ENCODE measurements at places on chromosomes 2 and 18.

DNA sequence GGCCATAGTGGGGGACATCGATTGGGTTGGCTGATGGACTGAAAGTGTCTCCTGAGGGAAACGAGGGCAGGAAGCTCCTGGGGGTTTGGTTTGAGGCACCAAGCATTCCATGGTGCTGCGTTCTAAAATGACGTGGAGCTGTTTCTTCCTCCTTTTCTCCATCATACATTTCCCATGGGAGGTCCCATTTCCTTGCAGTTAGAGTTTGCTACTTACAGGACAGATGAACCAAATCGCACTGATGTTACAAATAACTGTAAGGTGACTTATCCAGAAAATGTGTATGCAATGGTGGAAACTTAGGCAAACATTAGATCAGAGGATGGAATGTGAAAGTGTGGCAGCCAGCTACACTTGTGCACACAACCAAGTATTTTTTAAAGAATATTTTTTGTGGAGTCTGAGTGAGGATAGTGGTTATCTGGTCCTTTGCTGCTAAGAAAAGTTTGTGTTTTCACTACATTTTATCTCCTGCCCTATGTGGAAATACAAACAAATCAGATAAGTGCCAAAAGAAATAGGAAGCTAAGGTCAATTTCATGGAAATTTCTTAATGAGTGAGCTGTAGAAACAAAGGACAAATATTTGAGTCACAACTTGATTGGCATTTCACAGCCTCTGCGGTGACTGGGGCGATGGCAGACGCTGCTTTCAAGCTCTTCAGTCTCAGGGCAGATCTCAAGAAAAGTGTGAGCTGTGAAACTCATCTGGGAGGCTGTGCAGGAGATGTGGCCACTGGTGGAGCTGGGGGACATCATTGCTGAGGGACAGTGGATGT, 256.2 kb downstream of the TSN start:
- DNase-seq, result no peak

DNA sequence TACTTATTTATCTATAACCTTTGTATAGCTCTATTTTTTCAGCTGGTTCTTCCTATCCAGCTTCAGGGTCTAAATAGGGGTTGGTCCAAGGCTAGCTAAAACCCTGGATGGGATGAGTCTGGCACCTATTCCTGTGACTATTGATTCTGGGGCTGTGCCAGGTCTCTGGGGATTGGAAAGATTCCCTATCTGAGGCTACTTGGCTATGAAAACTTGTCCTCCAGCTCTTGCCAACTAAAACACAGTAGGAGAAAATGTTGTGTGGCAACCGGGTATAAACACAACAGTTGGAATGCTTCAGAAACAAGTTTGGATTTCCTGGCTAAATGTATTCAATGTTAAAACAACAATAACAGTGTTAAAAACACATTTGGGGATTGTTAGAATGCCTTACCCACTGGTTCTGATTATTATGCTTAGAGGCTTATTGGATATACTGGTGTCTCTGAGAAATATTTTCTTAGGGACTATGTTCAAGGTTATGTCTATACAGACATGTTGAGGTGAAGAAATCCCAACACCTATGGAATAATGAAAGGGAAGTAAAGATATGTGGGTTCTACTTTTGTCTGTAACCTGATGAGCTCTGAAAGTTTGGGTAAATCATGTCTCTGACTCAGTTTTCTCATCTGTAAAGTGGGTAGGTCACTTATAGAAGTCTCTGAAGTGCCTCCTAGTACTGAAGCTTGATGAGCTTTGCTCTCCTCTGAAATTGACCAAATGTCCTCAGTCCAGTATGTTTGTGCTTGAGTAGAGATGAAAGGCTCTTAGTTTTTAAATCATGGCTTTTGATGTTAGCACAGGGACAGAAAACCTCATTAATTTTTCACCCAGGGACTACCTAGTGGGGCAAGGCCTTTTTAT, 460.7 kb downstream of the MTX2 start:
- DNase-seq, result no peak

DNA sequence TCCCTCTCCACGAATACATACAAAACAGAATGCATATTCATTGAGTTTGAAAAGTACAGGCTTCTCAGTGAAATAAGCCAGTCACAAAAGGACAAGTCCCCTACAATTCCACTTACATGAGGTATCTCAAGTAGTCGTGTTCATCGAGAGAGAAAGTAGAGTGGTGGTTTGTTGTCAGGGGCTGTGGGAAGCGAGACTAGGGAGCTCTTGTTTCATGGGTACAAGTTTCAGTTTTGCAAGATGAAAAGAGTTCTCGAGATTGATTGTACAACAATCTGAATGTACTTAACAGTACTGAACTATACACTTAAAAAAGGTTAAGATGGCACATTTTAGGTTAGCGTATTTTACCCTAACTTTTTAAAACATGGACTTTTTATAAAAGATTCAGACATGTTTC, 71.5 kb upstream of the TTC39C start:
- DNase-seq, result no peak

DNA sequence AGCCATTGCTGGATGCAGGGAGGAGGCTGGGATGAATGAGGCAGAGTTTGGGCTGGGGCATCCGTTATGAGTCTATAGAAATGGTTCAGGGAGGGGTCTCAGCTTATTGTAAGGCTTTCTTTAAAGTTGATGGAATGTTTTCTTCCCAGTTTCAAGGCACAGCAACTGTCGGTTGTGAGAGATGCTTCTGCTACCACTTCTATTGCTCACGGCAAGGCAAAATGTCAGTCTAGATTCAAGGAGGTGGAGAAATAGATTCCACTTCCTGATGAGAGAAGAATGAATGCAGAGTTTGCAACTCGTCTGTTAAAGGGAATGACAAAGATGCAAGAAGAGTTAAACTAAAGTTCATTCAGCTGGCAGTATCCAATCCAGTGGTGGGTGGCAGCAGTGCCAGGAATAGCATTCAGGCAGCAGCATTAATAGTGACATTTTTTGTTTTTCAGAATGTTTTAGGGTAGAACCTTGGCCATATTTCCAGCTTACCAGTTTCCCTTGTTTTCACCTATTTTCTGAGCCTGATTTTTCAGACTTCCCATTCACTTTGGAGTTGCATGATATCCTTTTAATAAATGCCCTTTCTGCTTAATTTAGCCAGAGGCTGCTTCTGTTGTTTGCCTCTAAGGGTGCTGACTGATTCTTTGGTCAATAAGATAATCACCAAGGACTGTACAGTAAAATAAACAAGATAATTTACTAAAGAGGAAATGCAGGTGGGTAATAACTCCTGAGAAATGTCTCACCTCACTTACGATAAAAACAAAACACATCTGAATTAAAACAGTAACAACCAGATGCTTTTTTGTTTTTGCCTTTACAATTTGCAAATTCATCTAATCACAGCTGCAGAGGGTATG, 138.4 kb downstream of the RPIA start:
- DNase-seq, result no peak

- DNase-seq, result no peak
These were observed 105.0 kb upstream of the SH3BP4 start for GRCh38 chr2:234846599-234847363.

- DNase-seq, result no peak
These were observed 44.5 kb downstream of the SH3BP4 start for GRCh38 chr2:234996069-234996940.

- no peak for DNase-seq
These were observed 564.3 kb downstream of the CMPK2 start for GRCh38 chr2:6301426-6301825.

GRCh38 chr18:72543357-72544055, 636 bp downstream of the CBLN2 start:
- no peak for DNase-seq

- DNase-seq, result no peak
These were observed 14.1 kb downstream of the CEP68 start for GRCh38 chr2:65070172-65070830.

DNA sequence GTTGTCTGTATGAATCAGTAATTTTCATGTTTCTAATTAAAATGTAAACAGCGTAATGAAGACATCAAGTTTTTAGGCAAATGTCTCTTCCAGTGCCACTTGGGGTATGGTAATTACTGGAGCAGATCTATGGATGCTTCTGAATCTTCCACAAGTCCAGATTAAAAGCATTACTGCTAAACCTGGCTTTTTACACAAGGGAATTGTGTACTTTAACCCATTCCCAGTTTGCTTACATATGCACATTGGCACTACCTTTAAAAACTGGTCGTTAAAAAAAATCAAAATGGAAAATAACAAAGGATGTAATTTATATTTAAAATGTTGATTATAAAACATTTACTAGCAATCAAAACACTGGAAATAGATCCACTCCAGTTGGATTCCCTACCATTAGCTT, 19.7 kb downstream of the FIGN start:
- no peak for DNase-seq

DNA sequence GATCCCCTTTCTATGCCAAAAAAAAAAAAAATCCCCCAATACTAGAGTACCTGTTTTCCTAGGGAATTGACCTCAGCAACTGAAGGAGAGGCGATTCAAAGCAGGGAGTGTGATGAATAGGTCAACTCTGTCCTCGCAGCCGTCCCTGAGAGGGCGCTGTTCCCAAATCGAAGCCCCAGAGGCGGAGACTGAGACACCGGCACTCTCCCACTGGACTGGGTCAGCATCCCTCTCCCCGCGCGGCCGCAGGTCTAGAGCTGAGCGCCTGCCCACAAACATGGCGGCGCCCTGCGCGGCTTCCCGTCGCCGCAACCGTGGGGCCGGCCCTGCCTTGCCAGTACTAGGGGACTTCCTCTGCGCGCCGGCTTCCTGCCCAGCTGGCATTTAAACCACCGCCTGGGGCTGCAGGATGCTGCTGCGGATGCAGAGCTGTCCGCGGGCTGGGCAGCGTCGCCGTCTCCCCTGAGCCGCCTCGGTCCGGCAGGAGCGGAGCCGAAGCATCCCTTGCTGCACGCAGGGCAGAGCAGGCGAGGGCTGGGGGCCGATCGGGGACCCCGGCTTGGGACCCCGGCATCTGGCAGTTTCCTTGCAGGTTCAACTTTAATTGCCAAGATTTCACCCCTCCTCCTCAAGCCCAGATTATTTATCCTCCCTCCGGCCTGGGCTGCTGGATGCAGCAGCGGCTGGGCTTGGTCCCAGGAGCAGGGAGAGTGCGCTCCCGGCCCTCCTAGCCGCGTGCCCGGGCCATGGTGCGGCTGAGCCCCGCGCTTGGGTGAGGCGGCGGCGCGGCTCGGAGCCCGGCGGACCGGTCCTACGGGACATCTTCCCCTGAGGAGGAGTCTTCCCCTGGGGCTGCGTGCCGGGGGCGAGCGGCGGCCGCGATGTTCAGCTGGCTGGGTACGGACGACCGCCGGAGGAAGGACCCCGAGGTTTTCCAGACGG, at the start of gene EHD3:
Gene EHD3, plus strand, starts transcription at position 412 of the 942 bp plus-strand sequence. Its CDS starts 470 bp downstream, at position 882.
- peak; percentile 90 for DNase-seq

DNA sequence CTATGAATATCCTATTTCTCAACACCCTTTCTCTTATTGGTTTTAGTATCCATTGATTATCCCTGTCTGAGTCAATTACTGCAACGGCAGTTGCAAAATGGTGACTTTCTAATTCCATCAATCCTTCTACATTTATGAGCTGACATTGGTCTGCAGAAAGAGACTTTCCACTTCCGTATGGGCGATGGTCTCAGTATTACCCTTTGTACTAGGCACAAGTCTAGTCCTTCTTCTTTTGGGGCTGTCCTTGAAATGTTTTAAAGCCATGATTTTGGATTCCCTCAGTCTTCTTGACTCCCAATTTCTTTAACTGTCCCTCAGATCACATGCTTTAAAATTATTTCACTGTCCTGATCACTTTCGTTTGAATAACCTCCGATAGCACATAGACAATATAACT, 32.7 kb upstream of the SOCS6 start:
- no peak for DNase-seq

DNA sequence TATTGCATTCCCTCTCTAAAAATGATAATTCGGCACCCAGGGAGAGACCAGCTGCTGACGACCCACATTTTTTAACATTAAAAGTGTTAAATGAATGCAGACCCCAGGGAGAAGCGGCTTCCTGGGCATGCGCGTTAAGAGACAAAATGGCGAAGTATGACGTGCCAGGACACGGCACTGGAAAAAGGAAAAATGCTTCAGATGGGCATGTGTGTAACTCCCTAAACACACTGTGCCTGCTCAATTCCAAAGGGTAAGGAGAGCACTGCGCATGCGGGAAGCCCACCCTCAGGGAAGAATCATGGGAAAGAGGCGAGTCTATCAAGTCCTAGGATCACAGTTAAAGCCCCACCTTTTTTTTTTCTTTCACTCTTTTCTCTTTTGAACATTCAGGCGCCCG, 58.1 kb downstream of the CYP26B1 start:
- no peak for DNase-seq

DNA sequence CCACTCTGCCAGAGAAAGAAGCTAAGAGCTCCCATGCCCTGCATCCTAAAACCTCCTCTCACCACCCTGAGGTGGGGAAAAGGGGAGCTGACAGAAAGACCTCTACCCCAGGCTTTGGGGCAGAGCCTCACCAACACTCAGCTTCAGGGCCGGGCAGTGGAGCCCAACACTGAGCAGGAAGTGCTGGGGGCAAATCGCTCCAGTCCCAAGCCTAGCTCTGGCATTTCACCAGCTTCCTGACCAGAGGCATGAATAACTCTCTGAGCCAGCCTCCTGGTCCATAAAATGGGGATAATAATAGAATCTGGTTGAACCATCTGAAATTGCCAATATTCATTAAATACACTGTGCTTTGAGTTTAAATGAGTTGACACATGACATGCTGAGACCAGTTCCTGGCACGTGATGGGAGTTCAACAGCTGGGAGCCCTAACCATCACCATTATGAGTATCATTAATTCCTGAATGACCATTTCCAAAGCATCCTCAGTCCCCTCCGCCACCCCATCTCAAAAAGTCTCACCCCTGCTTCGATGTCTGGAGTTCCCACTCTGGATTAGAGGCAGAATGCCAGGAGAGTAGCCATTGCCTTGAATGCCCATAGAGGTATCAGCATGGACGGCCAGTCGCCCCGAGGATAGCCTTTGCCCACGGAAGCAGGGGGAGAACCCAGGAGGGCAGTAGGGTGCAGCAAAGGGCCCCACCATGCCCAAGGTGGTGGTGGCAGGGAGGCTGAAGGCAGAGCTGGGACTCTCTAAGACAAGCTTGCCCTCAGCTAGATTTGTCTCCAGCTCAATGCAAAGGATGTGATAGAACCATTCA, 153.4 kb downstream of the TNS1 start:
- DNase-seq, result no peak

GRCh38 chr2:3503483-3503882, 15.8 kb downstream of the ADI1 start:
- DNase-seq, result no peak
